ENCODE measurements at places on chromosomes 3 and 15.
A peak's percentile ranks its signal among the peaks of the same experiment; 100 is the strongest.

DNA sequence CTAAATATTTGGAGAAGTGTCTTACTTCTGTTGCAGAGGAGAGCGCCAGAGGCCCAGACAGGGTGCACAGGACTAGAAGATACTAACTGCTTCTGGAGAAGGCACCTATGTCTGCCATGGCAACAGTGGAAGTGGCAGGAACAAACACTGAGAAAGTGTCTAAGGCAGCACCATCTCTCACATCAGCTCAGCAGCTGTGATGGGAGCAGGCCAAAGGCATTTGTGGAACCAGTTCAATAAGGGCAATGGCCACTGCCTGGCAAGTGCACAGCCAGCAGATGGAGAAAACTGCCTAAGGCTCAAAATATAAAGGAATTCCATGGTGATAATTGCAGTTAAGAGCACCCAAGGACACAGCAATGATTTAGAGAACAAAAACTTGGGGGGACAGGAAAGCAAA is 563.0 kb upstream of the CCDC54 start:
- no peak for DNase-seq

DNA sequence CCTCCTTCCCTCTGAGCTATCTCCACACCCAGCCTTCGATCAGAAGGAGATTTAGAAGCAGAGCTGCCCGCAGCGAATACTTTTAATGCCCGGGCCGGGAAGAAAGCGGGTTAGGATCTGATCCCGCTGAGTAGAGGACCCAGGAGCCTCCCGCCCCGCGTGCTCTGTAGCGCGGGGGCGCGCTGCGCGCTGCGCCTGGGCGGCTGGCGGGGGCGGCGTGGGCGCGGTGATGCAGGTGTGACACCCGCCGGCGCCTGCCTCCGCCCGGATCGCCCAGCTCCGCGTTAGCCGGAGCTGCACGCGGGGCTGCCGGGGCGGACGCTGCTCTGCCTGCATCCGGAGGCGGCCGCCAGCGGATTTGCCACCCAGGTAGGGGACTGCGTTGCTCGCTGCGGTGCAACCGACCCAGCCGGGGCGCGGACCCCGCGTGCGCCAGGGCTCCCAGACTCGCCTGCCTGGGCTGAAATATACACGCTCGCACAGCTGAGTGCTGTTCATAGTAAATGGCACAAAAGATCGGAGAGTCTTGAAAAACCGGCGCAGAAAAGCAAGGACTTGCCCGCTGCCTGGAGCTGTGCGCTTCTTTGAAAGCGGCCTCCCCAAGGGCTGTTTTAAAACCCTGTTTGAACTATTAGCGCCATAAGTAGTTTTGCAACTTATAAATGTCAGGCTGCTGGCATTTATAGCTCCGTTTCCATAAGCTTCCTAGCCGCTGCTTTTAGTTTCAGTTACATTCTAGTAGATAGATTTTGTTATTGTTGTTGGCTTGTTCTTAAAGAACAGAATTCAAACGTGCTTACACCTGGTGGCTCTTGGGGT is at the start of gene SV2B:
Gene SV2B, plus strand, starts transcription at position 263 of the 819 bp plus-strand sequence. CDS start 126,007 bp downstream, outside the sequence.
- peak; percentile 47 for DNase-seq

DNA sequence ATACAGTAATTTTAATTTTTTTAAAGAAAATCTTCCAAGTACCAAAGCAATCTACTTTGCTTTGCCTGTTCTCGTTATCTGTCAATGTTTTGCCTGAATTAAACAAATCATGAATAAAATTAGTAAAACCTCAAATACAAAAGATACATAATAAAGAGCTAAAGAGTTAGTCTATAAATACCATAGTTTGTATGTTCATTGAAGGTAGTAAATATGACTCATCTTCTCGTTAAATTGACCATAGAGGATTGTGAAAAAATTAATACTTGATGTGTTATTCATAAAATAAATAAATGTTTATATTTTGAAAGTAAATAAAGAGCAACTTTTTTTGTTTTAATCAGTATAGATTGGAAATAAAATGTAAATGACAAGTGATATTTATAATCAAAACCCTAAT is 246.5 kb upstream of the PLSCR5 start:
- no peak for DNase-seq

DNA sequence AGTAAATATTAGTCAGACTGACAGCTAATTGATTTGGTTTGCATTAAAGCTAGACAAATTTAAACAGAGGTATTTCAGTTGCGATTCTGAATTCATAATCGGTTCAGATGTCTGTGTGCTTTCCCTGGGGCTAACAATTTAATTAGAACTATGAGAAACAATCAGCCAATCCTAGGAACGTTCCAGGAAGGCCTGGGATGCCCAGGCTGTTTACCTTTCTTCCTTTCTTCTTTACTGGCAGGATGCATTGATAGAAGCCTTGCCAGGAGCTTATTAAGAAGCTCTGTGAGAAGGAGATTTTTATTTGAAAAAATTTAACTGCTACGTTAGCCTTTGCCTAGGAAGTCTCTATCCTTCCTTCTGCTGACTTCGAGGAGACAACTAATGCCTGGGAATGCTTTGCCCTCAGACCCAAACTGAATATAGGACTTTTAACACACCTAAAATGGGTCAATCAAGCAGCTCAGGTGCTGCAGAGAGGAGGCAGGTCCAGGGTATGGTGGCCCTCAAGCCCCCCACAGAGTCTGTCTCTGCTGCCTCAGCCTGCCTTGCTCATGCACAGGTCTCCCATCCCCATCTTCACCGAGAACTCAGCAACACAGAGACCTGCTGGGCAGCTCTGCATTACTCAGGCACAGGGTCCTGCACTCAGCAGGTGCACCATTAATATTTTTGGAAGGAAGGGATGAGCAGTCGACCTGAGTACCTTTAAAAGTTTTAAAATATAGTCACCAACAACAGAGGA is 48.5 kb downstream of the PCSK6 start:
- no peak for DNase-seq

- no peak for DNase-seq
These were observed 149.0 kb upstream of the ST8SIA2 start for GRCh38 chr15:92244703-92245102.

GRCh38 chr3:104392327-104392726 is 974.4 kb upstream of the ALCAM start:
- DNase-seq = no peak

GRCh38 chr15:99433026-99433756 is 132.6 kb upstream of the MEF2A start:
- DNase-seq = peak; percentile 30

- no peak for DNase-seq
These were observed 60.2 kb downstream of the ABTB1 start for GRCh38 chr3:127732879-127733350.

- no peak for DNase-seq
These were observed 37.7 kb downstream of the PRKCI start for GRCh38 chr3:170259907-170260306.

GRCh38 chr15:35559683-35560082 is 13.7 kb upstream of the DPH6 start:
- no peak for DNase-seq

- no peak for DNase-seq
These were observed 80.4 kb downstream of the IGF1R start for GRCh38 chr15:98728811-98729160.

GRCh38 chr3:72324253-72324811 is 523.9 kb downstream of the SHQ1 start:
- DNase-seq = no peak

- DNase-seq = peak; percentile 1
These were observed 595 bp downstream of the PDCD7 start for GRCh38 chr15:65132878-65133547.

GRCh38 chr15:58880320-58880719 is 53.2 kb downstream of the SLTM start:
- no peak for DNase-seq

GRCh38 chr15:38075466-38075865 is 141.0 kb downstream of the TMCO5A start:
- no peak for DNase-seq

DNA sequence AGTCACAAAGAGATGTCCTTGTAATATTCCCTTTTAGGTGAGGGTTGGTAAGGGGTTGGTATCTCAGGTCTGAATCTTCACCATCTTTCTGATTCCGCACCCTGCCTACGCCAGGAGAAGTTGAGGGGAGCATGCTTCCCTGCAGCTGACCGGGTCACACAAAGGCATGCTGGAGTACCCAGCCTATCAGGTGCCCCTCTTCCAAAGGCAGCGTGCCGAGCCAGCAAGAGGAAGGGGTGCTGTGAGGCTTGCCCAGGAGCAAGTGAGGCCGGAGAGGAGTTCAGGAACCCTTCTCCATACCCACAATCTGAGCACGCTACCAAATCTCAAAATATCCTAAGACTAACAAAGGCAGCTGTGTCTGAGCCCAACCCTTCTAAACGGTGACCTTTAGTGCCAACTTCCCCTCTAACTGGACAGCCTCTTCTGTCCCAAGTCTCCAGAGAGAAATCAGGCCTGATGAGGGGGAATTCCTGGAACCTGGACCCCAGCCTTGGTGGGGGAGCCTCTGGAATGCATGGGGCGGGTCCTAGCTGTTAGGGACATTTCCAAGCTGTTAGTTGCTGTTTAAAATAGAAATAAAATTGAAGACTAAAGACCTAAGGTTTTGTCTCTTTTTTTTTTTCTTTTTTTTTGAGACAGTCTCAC is 19.8 kb downstream of the TYRO3 start:
- DNase-seq = no peak

DNA sequence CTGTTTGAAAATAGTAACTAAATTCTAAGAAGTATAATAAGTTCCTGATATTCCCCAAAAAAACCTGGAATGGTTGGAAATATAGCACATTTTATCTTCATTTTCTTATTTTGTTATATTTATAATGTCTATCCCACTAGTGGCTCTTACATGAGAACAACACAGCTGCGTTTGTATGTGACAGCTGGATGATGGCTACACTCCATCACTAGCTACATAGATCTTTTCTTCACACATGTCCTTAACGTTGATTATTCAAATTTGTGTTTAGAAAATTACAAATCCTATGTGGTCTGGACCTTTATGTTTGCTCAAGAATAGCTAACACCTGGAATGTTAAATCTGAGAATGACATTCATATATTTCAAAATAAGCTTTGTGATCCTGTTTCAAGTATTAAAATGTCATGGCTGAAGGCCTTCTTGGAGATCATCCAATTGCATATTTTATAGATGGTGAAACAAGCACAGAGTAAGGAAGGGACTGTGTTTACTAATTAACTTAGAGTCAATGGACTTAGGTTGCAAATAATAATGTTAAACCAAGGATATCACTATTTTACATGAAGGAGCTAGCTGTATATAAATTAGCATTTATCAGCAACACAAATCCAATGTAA is 60.8 kb downstream of the ATP13A5 start:
- DNase-seq = no peak

DNA sequence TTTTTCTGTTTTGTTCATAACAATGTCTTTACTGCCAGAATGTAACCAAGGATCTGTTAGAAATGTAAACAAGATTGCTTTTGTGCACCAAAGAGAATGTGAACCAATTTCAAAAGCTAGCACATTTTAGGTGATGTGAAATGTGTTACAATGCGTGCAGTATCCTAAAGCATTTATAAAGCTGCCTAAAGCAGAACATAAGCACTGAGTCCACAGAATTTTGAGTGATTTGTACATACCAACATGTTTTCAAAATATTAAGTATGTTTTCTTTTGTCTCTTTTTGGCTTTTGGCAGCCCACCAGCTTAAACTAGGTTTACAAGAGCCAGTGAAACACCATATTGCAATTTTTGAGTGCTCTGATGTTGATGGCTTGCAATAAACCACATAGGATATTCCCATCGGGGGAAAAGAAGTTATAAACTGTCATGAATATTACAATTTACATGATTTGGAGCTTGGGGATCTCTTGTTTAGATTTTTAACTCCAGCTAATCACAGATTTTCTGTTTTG is 364.0 kb downstream of the ZIC1 start:
- no peak for DNase-seq

DNA sequence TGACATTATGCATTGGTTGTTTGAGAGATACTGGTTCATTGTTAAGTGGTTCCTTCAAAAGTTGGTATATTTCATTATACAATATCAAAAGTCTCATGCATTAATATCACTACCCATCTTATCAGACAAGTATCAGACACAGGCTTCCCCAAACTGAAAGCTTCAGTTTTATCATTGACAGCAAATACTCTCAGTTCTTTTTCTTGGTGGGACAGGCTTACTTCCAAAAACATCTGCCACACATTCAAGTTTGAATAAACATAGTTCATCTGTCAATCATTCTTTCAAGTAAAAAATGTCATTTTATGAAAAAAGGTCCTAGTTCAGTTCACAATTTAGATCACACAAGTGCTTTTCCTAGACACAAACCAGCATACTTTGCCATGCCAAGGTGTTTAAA is 280.0 kb upstream of the TRIM42 start:
- DNase-seq = no peak

GRCh38 chr3:8658306-8659212 is 14.0 kb upstream of the SSUH2 start:
- no peak for DNase-seq

DNA sequence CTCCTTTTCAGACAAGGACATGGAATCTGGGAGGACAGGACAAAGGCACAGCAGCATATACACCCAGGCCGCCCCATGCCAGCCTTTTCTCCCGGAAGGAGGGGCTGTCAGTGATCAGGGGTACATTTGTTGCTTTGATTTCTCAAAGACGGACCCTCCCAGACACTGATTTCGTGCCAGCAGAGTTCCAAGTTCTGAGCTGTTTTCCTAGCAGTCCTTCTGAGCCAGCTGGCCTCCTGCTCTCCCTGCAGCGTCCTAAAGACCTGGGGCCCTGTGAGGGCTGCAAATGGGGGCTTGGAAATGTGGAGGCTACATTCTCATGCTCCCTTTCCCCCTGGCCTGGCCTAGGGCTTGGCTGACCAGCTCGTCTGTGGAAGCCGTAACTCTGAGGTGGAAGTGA is 22.3 kb downstream of the CTSH start:
- no peak for DNase-seq

DNA sequence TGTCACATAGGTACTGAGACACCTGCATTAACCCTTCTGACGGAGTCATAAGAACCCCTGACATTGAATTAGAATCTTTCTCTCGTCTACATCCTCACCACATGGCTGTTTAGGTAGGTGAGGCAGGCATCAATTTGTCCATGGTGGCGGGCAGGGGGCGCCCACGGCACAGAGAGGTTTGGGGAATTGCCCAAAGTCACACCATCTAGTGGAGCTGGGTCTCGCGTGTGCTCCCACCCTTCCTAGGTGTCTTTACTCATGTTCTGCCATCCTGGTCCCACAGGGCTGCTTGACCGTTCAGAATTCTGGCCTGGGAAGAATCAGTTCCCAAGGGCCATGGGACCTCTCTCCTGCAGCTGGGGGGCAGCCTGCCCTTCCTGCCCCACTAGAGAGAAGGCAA is 14.7 kb upstream of the DLL4 start:
- DNase-seq = no peak

DNA sequence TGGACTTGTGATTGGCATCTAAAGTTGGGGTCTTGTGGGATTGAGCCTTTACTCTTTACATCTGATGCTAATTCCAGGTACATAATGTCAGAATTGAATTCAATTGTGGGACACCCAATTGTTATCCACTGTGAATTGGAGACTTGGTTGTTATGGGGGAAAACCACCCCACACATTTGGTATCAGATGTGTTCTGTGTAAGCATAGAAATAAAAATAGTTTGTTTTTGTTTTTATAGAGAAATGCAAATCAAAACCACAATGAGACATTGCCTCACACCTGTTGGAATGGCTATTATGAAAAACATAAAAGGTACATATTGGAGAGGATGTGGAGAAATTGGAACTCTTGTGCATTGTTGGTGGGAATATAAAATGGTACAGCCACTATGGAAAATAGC is 58.5 kb downstream of the CPA3 start:
- DNase-seq = no peak
